HFFc6 (cell line): ENCODE measurements at places on chromosomes 13 and 19.

- no peak for DNase-seq
Observed at GRCh38 chr13:20239748-20240147, 7.6 kb upstream of the GJB6 start.

DNA sequence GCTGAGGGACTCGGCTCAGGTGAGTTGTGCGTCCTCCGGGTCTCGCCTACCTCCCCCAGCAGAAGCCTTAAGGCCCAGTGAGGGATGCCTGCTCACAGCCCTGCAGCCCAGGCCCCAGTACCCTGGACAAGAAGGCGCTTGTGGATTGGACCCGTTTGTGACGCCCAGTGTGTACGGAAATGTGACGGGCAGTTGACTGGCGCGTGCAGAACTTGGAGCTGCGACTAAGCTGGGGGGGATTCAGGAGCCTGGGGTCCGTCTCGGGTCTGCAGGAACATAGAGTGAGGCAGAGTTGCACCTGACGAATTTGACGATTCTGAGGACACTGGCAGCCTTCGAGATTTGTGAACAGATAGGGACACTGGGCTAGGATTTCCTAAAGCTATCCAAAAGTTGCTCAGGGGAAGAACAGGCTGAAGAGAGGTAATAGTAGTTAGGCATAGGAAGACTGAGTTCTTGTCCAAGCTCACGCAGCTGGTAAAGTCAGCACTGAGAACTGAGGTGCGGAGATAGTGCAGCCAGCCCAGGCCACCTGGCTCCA lies 519 bp downstream of the ZNF551 start:
- DNase-seq, result no peak

- DNase-seq, result no peak
Observed at GRCh38 chr13:81872581-81872980, 1531.7 kb upstream of the SPRY2 start.

DNA sequence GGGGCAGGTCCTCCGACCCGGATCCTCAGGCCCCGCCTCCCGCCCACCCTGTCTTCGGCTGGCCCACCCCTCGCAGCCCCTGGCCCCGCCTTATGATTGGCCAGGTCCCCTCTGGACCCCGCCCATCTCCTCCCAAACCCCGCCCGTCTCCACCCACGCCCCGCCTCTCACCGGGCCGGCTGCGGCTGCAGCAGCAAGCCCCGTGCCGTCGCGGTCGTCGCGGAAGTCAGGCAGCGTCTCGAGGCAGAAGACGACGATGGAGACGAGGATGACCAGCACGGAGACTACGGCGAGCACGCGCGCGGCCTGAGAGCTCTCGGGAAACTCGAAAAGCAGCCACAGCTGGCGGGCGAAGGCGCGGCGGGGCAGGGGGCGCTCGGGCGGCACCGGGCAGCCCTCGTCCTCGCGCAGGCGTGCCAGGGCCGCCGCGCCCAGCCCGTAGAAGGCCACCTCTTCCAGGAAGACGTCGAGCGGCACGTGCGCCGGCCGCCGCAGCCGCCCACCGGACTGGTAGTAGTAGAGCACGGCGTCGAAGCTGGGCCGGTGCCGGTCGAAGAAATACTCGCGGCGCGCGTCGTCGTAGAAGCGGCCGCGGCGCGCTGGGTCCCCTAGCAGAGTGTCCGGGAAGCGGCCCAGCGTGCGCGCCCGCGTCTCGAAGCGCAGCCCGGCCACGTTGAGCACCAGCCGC lies 495 bp downstream of the KCNA7 start:
- no peak for DNase-seq

GRCh38 chr13:45200701-45201232 lies at the start of gene KCTD4:
KCTD4 (minus strand) TSS chr13:45201045; CDS start chr13:45194567, 6,478 bp downstream.
- peak; percentile 30 for DNase-seq

- DNase-seq, result no peak
Observed at GRCh38 chr13:20435616-20436368, 89.9 kb downstream of the CRYL1 start.

DNA sequence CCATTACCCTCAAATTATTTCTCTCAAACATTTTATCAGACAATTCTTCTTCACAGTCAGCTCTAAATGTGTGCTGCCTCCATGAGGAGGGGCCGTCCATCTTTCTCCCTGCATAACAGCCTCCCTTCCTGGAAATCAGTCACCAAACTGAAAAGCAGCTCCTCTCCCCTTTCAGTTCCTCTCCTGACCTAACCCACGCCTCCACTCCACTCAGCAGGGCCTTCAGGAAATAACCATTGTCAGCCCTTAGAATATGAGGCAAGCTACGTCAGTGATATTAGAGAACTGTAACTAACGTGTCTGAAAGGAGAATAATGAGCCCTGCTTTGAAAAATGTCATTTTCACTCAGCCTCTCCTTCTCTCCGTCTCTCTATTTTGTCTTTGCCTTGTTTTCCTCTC lies 116.2 kb downstream of the OLFM4 start:
- DNase-seq, result no peak

- DNase-seq, result no peak
Observed at GRCh38 chr13:111791131-111791530, 275.8 kb upstream of the SOX1 start.

DNA sequence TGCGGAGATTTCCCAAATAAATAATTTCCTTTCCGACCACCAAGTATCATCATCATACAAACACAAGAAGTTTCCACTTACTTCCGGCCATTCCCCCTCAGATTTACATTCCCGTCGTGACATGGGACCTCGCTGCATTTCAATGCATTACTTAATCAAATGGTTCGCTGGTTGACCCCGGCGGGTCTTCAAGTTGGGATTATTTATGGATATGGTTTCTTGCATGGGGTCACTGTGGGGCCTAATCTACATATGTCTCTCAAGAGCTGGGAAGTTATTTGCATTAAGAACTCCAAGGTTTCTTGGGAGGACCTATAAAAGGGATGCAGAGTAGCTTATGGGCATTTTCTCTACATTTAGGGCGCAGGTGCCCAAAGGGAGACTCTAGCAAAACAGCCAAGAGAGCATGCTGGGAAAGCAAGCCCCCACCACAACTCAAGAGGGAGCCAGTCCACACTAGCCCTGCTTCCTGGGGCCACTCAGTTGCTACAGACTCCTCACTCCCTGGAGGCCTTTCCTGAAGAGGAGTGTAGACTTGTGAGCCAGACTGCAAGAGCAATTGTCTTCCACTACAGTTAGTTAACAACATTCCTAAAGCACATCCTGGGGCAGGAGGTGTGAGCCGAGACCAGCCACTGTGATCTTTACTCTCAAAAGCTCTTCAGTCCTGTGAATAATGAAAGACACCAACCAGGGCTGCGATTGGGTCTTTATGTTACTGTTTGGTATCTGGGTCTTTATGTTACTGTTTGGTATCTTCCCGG lies 125.3 kb downstream of the KATNAL1 start:
- DNase-seq, result no peak

DNA sequence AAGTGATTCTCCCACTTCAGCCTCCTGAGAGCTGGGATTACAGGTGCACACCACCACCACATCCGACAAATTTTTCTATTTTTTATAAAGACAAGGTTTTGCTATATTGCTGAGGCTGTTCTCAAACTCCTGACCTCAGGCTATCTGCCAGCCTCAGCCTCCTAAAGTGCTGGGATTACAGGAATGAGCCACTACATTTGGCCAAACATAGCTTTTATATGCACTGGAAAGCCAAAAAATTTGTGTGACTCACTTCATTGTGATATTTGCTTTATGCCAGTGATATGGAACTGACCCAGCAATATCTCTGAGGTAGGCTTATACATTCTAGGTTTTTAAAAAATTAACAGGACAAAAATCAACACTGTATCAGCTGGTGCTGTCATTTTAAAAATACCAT lies 26.8 kb upstream of the ACOD1 start:
- no peak for DNase-seq

DNA sequence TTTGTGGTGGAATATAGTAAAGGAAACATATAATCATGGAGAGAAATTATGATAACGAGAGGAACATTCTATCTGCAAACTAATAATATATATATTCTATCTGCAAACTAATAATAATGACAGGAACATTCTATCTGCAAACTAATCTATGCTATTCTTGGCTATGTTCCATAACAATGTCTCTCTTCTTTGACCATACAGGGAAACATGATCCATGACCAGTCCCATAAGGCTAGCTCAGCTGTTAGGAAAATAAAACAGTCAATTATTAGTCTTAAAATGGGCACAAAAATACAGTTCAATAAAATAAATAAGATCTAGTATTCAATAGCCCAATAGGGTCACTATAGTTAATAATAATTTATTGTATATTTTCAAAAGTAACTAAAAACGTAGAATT lies 707.8 kb upstream of the PCDH20 start:
- DNase-seq, result no peak

DNA sequence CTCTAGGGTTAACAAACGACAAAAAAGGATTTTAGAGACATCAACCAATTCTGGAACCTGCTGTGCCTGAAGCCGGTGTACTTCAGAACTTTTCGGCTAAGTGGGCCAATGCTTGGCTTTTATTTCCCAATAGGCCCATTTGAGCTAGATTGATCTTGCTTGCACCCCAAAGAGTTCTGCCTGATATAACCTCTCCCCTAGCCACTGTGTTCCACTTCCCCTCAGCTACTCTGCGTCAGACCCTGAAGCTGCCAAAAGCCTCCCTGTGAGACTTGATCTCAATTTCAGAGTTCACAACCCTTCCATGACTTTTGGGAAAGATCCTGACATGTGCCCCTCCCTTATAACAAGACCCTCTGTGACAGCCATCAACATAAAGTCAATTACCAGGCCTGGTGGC lies 5.6 kb upstream of the SIGLEC14 start:
- DNase-seq, result no peak

DNA sequence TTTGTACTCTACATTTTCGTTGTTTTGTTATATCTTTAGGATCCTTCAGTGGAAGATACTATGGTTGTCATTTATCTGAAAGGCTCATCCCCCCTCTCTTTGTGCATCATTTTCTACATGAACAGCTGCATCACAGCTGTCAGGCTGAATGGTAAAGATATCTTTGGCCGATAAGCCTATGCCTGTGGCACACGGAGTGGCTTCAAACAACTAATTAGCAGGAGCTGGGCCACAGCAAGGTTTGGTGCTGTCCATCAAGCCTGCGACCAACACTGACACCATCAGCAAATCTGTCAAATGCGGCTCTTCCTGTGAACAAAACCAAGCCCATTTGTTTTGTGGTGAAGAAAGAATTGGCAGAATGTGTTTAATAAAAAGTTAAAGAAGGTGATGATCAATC lies 334.4 kb downstream of the PCDH9 start:
- DNase-seq, result no peak

DNA sequence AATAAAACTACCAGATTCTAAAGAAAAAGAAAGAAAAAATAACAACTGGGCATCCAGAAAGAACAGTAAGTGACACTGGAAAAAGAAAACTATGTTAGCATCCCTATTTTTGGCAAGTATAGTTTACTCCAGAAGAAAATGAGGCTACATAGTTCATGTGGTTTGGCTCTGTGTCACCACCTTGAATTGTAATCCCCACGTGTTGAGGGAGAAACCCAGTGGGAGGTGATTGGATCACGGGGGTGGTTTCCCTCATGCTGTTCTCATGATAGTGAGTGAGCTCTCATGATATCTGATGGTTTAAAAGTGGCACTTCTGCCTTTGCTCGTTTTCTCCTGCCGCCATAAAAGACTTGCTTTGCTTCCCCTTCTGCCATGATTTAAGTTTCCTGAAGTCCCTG lies 76.9 kb downstream of the ITGBL1 start:
- DNase-seq, result peak; percentile 77

- peak; percentile 6 for DNase-seq
Observed at GRCh38 chr13:36778083-36778671, 40.8 kb upstream of the RFXAP start.

- no peak for DNase-seq
Observed at GRCh38 chr13:75651013-75651412, 14.9 kb downstream of the LMO7 start.

GRCh38 chr13:44711706-44712105 lies 135.6 kb upstream of the TSC22D1 start:
- DNase-seq, result no peak

- DNase-seq, result no peak
Observed at GRCh38 chr19:29504454-29504853, 21.3 kb upstream of the VSTM2B start.

GRCh38 chr13:95677564-95678266 lies 776 bp downstream of the DNAJC3 start:
- peak; percentile 28 for DNase-seq

DNA sequence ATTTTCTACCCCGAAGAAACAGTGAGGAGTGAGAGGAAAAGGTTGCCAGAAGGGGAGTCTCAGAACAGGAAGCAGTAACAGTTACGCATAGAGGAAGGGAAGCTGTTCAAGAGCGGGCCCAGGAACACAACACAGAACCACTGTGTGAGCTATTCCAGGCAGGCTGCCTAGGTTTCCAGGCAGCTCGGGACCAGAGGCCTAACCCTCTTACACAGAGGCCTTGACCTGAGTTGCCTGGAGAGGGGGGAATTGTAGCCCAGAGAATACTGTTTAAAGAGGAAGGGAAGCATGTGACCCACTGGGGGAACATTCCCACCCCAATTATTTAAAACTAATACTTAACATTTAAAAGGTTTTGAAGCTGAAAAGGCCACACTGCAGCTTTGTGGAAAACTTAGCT lies 93.3 kb upstream of the ZNF98 start:
- DNase-seq, result no peak

- no peak for DNase-seq
Observed at GRCh38 chr19:55149078-55150003, at the start of gene TNNT1. TNNT1 (minus strand) TSS chr19:55149206; CDS start chr19:55147157, 2,049 bp downstream.
